ENCODE measurements at places on chromosomes 7 and 10. TPM values are rescaled to one million over a fixed set of nuclear protein-coding genes. Genes with fewer than 3 reads are reported as not detected.

IFIT1 gene
- 0.14 TPM for total RNA-seq

DNAAF5 gene
- 57.6 TPM for total RNA-seq

LDB3 gene
- not detected for total RNA-seq

PRR15 gene
- 0.51 TPM for total RNA-seq

ANTXRL gene
- total RNA-seq, result not detected

C10orf105 gene
- 0.14 TPM for total RNA-seq

NPFFR1 gene
- total RNA-seq, result not detected

LRRD1 gene
- not detected for total RNA-seq

SPAM1 gene
- total RNA-seq, result not detected

NME8 gene
- total RNA-seq, result not detected

LRGUK gene
- total RNA-seq, result not detected

MMP21 gene
- not detected for total RNA-seq

IFIT1B gene
- not detected for total RNA-seq

FGFBP3 gene
- total RNA-seq, result 0.42 TPM

ADAMTS14 gene
- not detected for total RNA-seq

ATRNL1 gene
- 0.23 TPM for total RNA-seq

TRPV5 gene
- total RNA-seq, result not detected

WAPL gene
- 24.8 TPM for total RNA-seq

SEMA3D gene
- total RNA-seq, result 0.49 TPM

HTR5A gene
- total RNA-seq, result not detected

HHEX gene
- 0.63 TPM for total RNA-seq

Data from airway epithelial cell (primary cell).